ENCODE measurements at places on chromosomes 6 and 20.
A peak's percentile ranks its signal among the peaks of the same experiment; 100 is the strongest.

GRCh38 chr6:17032590-17032987 lies 69.3 kb upstream of the STMND1 start:
- no peak for DNase-seq

DNA sequence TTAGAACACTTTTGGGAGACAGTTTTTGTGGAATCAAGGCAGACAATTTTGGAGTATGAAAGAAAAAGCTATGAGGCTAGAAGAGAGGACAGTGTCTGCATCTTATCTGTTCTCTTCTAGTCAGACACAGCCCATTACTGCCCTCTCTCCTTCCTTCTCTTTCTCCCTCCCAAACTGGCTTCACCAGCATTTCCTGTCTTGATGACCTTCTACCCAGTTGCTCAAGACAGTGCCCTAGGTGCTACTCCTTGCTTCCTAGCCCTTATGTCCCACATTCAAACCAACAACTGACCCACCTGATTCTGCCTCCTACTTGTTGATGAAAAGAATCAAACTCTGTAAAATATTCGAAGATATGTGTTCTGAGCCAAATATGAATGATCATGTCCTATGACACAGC lies 116.4 kb upstream of the RIPOR2 start:
- no peak for DNase-seq

GRCh38 chr6:15842727-15843117 lies 179.9 kb upstream of the DTNBP1 start:
- DNase-seq, result no peak

DNA sequence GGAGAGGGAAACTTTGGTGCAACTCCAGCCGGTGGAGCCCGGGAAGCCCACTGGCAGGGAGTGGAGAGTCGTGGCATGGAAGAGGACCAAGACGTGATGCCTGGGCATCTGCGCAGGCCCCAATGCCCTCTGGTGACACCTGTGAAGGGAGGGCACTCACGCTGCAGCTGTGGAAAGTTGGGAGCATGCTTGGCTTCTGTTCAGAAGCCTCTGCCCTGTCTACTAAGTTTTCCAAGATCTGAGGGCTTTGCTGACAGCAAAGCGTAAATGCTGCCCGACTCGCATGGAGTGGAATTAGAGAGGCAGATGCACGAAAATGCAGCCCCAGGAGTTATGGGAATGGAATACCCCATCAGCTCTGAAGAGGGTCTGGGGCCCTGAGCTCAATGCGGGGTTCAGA lies 75.7 kb downstream of the SYNDIG1 start:
- DNase-seq, result no peak

GRCh38 chr20:4956200-4956810 lies 45.0 kb downstream of the SLC23A2 start:
- peak; percentile 7 for DNase-seq

- no peak for DNase-seq
These were observed 464.9 kb downstream of the TBC1D32 start for GRCh38 chr6:120869397-120869796.

GRCh38 chr6:157158897-157159296 lies 164.4 kb downstream of the TMEM242 start:
- DNase-seq, result no peak

- no peak for DNase-seq
These were observed 215.2 kb downstream of the NFATC2 start for GRCh38 chr20:51327251-51327841.

DNA sequence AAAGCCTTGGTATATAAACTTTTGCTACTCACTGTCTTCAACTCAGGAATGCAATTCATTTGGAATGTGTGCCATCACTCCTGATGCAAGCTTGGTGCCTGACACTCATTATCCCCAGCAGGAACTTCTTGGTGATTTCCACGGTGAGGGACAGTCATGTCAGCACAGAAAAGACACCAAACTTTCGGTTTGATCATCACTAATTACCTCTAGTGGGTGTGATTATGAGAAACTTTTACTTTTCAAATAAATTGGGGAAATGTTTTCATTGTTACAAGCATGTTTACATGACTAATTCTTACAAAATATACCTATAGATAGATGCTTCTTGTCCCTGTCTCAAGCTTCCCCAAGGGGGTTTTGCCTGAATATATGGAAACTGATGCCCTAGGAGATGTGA lies 40.9 kb downstream of the RPP40 start:
- no peak for DNase-seq

DNA sequence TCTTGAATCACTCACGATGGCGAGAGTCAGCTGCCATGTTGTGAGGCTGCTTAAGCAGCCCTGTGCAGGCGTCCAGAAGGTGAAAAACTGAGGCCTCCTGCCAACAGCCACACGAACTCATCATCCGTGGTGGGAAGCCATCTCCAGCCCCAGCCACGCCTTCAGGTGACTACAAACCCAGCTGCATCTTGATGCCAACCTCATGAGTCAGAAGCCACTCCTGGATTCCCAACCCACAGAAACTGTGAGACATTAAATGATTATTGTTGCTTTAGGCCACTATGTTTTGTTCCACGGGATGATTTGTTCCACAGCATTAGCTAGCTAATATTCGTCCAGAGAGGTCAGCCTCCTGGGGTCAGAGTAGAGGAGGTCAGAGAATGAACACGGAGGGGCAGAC lies 80.5 kb downstream of the SNX5 start:
- DNase-seq, result no peak

- DNase-seq, result peak; percentile 52
These were observed 8.1 kb downstream of the SCRT2 start for GRCh38 chr20:667351-668034.

GRCh38 chr20:1281279-1282057 lies 15.4 kb downstream of the SNPH start:
- DNase-seq, result no peak

DNA sequence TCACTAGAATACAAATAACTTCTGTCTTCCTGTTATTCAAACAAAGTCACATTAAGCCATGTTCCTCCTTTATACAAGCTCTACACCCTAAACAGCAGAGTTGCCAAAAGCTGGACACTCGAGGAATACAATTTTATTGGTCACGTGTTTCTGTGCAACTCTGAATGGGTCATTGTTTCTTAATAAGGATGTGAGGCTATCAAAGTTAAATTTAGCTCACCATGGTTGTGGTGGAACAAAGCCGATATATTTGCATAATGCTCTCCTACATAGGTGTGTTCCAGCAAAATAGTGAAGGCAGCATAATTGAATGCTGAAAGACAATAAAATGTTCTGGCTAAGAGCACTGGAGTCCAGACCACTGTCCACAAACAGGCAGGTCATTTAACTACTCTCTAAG lies 36.9 kb upstream of the CD2AP start:
- no peak for DNase-seq

Data from effector memory CD8-positive, alpha-beta T cell (primary cell).